ENCODE measurements at places on chromosomes 12 and 14.

- DNase-seq, result no peak
Measured at GRCh38 chr12:99372257-99372920, 275.2 kb upstream of the GARIN6 start.

- no peak for DNase-seq
Measured at GRCh38 chr12:60577607-60578006, 981.8 kb downstream of the SLC16A7 start.

GRCh38 chr12:5165296-5165970 is 121.8 kb downstream of the KCNA5 start:
- no peak for DNase-seq

- no peak for DNase-seq
Measured at GRCh38 chr12:96261557-96261956, 67.4 kb downstream of the ELK3 start.

GRCh38 chr12:53808023-53808705 is 56.4 kb upstream of the CISTR start:
- DNase-seq, result no peak

DNA sequence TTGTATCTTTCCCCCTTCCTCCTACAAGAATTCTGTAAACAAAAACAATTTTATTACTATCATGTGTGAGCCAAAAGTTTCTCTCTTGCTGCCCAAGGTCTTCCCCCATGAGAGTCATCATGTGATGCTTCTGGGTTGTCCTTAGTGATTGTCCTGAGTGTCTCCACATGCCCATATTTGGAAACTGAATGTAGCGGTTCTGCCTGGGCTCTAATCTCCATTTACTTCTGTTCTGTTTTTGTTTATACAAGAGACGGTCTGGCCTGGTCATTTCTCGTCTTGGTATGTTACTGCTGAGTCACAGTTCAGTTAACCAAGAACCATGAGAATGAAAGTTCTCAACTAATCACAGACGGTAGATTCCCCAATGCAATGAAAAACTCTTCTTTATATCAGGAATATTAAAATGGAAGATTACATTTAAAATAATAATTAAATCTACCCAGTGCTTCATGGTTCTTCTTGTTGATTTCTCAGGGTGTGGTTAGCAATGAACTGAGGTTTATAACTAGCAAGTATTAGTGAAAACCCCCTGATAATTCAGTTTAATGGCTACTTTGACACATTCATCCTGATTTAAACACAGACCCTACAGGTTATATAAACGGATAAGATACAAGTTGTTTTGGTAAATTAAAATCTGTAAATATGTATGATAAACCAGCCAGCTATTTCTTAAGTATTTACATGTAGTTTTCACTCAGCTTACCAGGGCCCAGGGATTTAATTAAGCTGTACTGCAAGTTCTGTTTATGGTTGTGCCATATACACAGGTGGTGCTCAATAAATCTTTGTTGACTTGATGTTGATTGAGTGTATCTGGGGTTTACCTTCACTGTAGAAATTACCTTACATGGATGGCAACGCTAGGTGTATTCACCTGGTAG is 81.1 kb downstream of the PELI2 start:
- no peak for DNase-seq
